Naive thymus-derived CD4-positive, alpha-beta T cell (primary cell): ENCODE measurements at places on chromosomes 12 and 14. TPM values are rescaled to one million over a fixed set of nuclear protein-coding genes. Genes with fewer than 3 reads are reported as not detected.

GRCh38 chr14:71121711-71122110, 214.5 kb downstream of the PCNX1 start:
- DNase-seq, result no peak

GRCh38 chr12:29533815-29534489, 36.5 kb upstream of the OVCH1 start:
- no peak for DNase-seq

- no peak for DNase-seq
These were observed 52.6 kb upstream of the RIC8B start for GRCh38 chr12:106721915-106722314.

The ATP6V1D gene
- 36.8 and 38.3 TPM in 2 replicates for total RNA-seq

The LRP1-AS gene
- total RNA-seq, result not detected

DNA sequence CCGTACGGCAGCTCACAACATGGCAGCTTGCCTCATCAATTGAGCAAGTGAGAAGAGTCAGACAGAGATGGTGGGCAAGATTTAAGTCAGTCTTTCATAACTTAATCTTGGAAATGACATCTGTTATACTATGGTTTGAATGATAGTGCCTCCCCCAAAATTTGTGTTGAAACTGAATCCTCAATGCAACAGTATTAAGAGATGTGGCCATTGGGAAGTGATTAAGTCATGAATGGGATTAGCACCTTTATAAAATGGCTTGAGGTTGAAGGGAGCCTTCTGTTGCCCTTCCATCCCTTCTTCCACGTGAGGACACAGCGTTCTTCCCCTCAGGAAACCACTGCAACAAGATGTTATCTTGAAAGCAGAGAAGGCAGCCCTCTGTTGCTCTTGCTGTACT, 124.2 kb downstream of the C12orf75 start:
- no peak for DNase-seq

GRCh38 chr14:44448951-44449358, 58.1 kb downstream of the FSCB start:
- DNase-seq, result no peak

- DNase-seq, result no peak
These were observed 309.0 kb upstream of the AMIGO2 start for GRCh38 chr12:47388712-47389111.

- no peak for DNase-seq
These were observed 14.5 kb downstream of the KRAS start for GRCh38 chr12:25236190-25236589.

- no peak for DNase-seq
These were observed 118.5 kb upstream of the NPAS3 start for GRCh38 chr14:32820181-32820580.

DNA sequence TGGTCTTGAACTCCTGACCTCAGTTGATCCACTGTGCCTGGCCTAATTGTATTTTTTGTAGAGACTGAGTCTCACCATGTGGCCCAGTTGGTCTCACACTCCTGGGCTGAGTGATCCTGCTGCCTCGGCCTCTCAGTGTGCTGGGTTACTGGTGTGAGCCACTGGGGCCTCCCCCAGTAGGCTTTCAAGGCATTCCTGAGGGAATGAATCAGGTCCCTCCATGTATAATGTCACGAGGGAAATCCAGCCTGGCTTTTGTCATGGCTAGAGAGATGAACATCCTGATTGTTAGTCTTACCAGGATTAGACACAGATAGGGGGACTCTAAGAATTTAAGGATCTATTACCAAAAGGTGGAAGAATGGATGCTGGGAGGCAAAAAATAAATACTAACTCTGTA, 51.9 kb downstream of the CPSF2 start:
- DNase-seq, result no peak

DNA sequence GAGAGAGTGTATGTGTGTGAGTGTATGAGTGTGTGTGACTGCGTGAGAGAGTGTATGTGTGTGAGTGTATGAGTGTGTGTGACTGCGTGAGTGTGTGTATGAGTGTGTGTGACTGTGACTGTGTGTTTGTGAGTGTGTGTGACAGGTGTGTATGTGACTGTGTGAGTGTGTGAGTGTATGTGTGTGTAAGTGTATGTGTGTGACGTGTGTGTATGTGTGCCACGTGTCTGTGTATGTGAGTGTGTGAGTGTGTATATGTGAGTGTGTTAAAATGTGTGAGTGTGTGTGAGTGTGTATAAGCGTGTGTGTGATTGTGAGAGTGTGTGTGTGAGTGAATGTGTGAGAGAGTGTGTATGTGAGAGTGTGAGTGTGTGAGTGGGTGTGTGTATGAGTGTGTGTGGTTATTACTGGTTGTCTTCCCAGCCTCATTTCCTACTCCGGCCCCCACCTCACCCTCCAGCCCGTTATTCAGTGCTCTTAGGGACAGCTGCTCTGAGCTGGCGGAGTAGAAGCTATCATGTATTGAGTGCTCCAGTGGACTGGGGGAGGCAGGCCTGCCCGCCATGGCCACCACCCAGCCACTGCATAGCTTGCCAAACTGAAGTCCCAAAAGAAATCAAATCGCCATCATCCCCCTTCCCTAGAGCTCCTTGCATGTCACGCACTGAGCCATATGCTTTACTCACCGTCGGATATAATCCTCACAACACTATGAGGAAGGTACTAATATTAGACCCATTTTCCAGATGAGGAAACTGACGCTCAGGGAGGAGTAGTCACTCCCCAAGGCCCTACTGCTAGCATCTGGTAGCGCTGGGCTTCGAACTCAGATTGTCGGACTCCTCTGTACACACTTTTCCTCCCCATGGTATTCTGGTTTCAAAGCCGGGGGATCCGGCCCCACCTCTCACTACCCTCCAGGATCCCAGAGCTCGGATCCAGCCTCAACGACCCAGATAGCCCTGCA, 10.3 kb upstream of the MYL2 start:
- no peak for DNase-seq

DNA sequence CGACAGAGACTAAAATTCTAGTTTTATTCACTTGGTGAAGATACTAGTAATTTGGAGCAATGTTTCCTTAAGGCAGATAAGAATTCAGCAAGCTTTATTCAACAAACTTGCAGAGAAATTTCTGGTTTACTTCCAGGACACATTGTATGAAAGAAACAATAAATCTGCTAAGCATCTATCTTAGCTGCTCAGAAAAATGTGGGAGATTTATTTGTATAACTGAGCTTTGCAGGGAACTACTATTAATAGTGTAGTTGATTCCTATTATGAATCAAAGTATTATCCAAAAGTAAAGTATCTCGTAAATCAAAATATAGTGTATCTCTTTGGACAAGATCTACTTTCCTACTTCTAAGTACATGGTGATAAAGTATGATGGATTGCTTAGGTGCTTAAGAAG, 239.4 kb upstream of the TMTC1 start:
- no peak for DNase-seq

The MANSC4 gene
- total RNA-seq, result not detected in 2 replicates

- no peak for DNase-seq
These were observed 545.0 kb upstream of the FBXO33 start for GRCh38 chr14:39977198-39977597.

- no peak for DNase-seq
These were observed 19.0 kb upstream of the SERPINA4 start for GRCh38 chr14:94542111-94542810.

GRCh38 chr14:65336191-65336591, 76.3 kb upstream of the FUT8 start:
- DNase-seq, result no peak

The PAPLN gene
- total RNA-seq, result 0.46 and 1.4 TPM in 2 replicates

The SMARCC2 gene
- total RNA-seq, result 131 TPM

DNA sequence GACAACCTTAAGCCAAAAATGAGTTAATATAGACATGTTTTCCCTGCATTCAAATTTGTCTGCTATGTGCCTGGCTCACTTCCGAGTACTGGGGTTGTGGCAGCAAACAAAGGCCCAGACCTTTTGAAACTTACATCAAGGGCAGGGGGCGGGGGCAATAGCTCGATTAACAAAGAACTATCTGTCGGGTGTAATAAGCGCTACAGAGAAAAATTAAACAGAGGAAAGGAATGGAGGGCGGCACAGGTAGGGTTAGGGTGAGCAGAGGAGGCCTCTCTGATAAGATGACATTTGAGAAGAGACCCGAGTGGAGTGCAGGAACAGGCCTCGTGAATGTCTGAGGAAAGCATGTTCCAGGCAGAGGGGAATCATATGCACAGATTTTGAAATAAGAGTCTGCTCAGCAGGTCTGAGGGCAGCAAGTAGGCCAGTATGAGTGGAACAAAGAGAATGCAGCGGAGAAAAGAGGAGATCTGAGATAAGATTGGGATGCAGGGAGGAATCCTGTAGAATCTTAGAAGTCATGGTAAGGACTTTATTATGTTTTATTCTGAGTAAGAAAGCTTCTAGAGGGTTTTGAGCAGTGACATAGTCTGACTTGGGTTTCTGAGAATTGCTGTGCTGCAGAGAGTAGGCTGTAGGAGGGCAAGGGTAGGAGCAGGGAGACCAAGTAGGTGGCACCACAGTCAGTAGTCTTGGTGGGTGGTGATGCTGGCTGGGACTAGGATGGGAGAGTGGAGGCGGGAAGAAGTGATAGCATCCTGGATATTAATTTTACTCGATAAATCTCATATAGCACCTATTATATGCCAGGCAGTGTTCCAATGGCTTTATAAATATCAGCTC, 52.6 kb downstream of the BICDL1 start:
- DNase-seq, result peak; percentile 65

DNA sequence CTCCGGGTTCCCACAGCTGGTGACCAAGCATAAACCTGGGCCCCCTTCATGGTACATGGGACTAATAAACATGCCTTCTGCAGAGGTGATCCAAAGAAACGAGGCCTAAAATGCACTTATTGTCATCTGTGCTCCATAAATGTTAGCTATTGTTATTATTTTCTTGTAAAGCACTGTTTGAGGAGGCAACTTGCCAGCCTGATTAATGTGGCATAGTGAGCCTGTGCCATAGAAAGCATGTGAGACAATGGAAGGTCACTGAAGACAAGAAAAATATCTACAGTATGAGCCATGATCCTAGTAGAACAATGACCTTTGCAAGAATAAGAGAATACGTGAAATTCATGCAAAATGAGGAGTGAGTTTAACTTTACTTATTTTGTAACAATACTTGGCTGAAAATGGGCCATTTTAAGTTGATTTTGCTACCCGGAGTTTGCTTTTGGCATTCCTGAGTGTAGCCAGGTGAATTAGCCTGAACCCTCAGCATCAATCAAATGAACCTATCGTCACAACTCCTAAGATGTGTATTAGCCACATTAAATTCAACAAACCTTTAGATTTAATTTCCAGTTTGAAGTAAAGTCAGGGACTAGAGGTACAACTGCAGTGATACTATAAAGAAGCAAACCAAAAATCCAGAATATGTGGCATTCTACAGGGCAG, 52.2 kb downstream of the CPM start:
- DNase-seq, result no peak

GRCh38 chr12:94271351-94271750, 123.0 kb downstream of the PLXNC1 start:
- no peak for DNase-seq

- no peak for DNase-seq
These were observed 15.9 kb downstream of the ANKRD13A start for GRCh38 chr12:110015132-110015531.

DNA sequence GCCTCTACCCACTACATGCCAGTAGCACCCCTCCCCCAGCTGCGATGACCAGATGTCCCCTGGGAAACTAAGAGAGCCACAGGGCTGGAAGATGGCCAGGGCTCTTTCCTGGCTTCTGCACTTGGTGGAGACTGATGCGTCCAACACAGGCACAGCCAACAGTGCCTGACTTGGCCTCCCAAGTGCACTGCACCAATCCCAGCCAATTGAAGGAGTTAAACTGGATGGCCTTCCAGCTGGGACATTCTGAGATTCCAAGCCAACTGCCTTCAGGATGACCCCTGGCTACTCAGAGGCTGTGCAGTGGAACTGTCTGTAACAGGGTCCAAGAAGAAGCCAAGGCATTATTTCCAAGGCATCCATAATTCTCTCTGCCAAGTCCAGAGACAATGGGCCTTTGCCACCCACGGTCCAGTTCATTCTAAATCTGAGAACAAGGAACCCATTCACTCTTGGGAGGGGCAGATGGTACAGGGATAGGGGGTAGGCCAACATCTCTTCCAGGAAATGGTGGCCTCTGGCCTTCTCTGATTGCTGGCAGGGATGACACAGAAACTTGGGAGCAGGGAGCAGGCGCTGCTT, 35.2 kb downstream of the PRIMA1 start:
- no peak for DNase-seq

The PRB3 gene
- not detected for total RNA-seq

The PLEKHG7 gene
- 0.56 TPM for total RNA-seq

DNA sequence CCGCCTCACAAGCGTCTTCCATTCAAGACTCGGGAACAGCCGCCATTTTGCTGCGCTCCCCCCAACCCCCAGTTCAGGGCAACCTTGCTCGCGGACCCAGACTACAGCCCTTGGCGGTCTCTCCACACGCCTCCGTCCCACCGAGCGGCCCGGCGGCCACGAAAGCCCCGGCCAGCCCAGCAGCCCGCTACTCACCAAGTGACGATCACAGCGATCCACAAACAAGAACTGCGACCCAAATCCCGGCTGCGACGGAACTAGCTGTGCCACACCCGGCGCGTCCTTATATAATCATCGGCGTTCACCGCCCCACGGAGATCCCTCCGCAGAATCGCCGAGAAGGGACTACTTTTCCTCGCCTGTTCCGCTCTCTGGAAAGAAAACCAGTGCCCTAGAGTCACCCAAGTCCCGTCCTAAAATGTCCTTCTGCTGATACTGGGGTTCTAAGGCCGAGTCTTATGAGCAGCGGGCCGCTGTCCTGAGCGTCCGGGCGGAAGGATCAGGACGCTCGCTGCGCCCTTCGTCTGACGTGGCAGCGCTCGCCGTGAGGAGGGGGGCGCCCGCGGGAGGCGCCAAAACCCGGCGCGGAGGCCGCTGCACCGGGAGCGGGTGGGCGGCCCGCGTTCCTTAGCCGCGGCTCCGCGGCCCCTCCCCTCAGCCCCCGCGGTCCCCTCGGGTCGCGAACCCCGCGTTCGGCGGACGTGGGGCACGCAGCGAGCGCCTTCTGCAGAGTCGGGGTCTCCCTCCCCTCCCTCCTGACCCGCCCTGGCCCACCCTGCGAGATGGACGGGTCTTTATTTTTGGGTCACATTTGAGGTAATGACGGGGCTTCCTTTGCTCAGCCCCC, at the start of gene UBC:
Gene UBC, minus strand, starts transcription at position 259 of the 847 bp plus-strand sequence. CDS start 879 bp downstream, outside the sequence.
- DNase-seq, result peak; percentile 90

The KLHL33 gene
- 0.19 TPM for total RNA-seq

- DNase-seq, result no peak
These were observed 872.6 kb downstream of the FLRT2 start for GRCh38 chr14:86402545-86402944.

DNA sequence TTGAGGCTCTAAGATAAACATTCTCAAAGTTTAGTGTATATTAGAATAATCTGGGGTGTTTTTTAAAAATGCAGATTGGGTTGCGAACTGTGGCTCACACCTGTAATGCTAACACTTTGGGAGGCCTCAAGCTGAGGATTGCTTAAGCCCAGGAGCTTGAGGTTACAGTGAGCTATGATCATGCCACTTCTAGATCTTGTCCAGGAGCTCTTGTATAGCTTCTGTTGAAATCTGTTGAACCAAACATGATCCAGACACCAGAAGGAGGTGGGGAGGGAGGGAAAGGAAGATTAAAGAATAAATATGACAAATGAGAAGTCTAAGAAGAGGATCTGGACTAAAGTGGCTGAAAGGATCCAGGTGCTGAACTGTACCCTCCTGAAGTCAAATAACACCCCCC, 14.4 kb downstream of the PDE1B start:
- no peak for DNase-seq
